Stimulated activated CD4-positive, alpha-beta T cell treated with anti-CD3 and anti-CD28 coated beads, Interleukin-15, amount 100 ng/mL, for 24 hours (primary cell): ENCODE measurements at places on chromosomes 13 and 19.

- no peak for DNase-seq
Observed at GRCh38 chr13:108775597-108775996, 146.2 kb downstream of the MYO16 start.

DNA sequence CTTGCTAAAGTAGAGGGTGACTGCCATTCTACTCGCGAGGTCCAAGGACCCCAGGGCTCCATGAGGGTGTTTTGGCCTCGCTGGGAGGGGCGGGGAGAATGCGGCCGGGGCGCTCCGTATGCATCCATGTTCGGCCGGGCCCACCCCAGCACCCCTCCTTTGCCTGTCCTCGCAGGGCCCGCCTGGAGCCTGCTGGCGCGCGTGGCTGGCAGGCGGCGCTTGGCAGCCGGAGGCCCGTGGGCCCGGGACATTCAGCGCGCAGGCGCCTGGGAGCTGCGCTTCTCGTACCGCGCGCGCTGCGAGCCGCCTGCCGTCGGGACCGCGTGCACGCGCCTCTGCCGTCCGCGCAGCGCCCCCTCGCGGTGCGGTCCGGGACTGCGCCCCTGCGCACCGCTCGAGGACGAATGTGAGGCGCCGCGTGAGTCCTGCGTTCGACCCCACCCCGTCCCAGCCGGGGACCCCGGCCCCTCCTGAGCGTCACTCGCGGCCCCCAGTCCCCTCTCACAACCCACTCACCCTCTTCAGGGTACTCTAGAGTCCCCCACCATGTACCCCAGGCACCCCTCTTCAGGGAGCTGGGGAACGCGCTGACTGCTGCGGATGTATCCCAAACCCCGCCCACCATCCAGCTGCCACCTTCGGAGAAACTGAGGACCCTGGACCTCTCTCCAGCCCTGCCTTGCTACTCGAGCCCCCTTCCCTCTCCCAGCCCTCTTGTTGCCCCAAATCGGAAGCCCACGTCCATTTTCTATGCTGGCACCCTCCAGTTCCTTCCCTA is 4.1 kb downstream of the DLL3 start:
- DNase-seq, result peak; percentile 83

GRCh38 chr13:92717857-92718256 is 508.8 kb upstream of the GPC6 start:
- DNase-seq, result no peak

DNA sequence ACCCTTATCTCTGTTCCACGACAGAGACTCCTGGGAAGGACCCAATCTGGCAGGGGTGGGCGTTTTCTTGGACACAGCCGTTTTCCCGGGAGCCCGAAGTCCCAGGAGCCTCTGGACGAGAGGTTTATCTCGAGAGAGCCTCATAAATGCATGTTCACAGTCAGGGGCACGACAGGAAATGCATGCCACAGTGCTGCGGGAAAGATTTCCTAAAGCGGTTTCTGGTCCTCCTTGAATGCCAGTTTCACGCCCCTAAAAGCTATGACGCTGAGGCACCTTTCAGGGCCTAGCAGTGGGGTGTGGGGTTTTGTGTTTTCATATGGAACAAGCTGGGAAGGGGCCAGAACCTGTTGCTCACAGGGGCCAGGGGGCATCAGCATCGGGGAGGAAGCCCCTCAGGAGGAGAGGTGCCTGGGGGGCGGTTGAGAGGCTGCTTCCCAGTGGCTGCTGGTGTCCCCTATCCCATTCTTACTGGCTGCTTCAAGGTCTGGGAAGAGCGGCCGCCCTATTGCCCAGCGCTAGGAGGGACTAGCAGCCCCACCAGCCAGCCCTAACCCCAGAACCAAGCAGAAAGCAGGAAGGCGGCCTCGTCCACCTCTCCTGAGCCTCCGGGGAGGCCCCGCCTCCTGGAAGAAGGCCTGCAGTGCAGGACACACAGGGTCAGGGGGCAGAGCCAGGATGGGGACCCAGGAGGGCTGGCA is 157.0 kb downstream of the KDM4B start:
- no peak for DNase-seq

- DNase-seq, result no peak
Observed at GRCh38 chr13:73703606-73704005, 430.6 kb downstream of the KLF12 start.

- DNase-seq, result no peak
Observed at GRCh38 chr19:36573895-36574720, 1.0 kb upstream of the ZNF529 start.

GRCh38 chr19:12838182-12838885 is at the start of gene MAST1:
MAST1 (plus strand) TSS chr19:12838515; CDS start chr19:12838573, 58 bp downstream.
- peak; percentile 69 for DNase-seq

DNA sequence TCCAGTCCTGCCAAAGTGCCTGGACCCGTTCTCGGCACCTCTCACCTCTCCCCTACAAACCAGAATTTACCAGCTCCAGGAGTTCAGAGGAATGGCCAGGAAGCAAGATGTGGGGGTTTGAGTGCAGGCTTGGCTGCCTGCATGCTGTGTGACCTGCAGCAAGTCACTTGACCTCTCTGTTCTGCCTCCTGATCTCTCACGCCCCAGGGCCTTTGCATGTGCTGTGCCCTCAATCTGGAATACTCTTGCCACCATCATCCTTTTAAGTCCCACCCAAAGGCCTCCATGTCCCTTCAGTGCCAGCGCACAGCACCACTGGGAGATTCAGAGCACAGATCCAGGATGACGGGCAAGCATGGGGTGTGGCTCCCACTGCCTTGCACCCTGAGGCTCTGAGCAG is 43.4 kb downstream of the MYO9B start:
- no peak for DNase-seq

GRCh38 chr19:2625434-2625833 is 77.1 kb downstream of the GNG7 start:
- no peak for DNase-seq

- no peak for DNase-seq
Observed at GRCh38 chr13:87677043-87677495, 5.9 kb downstream of the SLITRK5 start.

DNA sequence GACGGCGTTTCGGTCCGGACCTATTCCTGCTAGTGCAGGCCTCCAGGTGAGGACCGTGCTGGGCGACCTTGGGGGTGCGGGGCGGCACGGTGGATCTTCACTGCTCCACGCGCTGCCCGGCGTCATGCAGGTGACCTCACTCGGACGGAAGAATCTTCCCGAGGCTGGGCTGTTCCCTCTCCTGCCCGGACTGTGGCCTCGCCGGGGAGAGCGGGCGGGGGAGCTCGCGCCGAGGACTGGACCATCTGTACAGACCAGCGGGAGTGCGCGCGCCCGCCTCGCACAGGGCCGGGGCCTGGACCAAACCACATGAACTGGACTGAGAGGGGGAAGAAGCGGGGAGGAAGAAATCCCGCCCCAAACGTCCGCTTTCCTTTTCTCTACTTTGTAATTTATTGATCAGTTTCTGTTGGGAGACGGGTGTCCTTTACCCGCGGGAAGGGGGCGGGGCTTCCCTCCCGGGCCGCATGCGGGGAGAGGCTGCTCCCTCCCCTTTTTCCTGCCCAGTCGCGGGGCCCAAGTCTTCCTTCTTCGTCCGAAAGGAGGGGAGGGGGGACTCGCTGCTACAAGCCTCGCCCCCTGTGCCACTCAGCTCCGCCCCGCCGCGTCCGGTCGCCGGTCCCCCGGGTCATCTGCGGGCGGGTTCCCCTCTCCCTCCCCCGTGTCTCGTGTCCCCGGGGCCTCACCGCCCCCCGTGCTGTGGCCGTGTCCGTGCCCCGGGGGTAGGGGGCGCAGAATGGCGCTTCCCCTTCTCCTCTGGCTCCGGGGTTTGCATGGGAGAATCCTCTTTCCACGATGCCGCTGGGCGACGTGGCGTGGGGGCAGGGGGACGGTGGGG is 4.9 kb downstream of the HRC start:
- DNase-seq, result peak; percentile 67

DNA sequence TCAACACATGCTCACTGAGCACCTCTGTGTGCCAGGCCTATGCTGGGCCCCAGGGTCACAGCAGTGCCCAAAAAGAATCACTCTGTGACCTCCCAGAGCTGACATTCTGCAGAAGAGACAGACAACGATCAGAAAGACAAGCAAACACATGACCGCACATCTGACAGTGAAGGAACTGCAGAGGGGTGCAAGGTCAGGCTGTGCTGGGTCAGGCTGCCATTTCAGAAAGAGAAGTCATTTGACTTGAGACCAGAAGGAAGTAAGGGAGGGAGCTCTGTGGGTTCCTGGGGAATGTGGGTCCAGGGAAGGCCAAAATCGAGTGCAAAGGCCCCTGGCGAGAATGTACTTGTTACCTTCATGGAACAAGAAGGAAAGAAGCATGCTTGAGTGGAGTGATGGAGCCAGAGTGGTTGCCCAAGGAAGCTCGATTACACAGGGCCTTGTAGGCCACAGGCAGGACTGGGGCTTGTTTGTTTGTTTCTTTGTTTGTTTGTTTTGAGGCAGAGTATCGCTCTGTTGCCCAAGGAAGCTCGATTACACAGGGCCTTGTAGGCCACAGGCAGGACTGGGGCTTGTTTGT is 11.4 kb upstream of the CD22 start:
- no peak for DNase-seq

- no peak for DNase-seq
Observed at GRCh38 chr13:92805766-92806165, 420.8 kb upstream of the GPC6 start.
